ENCODE measurements at places on chromosomes 5 and 9.
A peak's percentile ranks its signal among the peaks of the same experiment; 100 is the strongest.

- no peak for DNase-seq
Observed at GRCh38 chr9:116717150-116717549, 30.0 kb downstream of the TRIM32 start.

GRCh38 chr5:137496919-137497318 lies 2.2 kb downstream of the SPOCK1 start:
- DNase-seq: no peak

- no peak for DNase-seq
Observed at GRCh38 chr5:146516151-146516475, at the start of gene GPR151. Gene GPR151, minus strand, starts transcription at chr5:146516190. Its CDS starts 77 bp downstream, at chr5:146516113.

DNA sequence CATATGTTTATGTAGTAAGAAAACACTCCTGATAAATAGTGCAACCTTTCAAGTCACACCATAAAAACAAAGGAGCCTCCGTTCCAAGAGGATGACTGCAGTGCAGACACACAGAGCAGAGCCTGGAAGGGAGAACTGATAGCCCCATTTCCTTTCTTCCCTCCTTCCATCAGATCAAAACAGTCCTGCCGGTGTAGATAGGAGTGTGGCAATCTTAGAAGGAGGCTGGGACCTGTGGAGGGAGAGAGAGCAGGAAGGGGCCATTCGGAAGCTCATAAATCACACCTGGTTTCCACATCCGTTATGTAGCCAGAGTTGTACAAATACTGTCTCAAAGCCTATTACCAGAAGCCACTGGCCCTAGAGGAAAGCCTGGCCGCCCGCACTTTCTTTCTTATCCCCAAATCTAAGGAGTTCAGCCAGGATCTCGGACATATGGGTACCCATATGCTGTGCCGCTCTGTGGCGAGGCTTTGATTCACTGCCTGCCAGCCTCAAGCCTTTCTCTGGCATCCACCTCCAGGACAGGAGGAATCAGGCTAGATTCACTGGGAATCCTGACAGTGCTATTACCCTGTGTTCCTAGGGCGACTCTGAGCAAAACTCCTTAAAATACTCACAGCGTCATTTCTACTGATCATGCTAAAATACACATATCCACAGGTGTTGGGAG lies 26.9 kb downstream of the DAP start:
- DNase-seq: no peak

GRCh38 chr5:36854402-36855140 lies 22.0 kb upstream of the NIPBL start:
- DNase-seq: no peak

DNA sequence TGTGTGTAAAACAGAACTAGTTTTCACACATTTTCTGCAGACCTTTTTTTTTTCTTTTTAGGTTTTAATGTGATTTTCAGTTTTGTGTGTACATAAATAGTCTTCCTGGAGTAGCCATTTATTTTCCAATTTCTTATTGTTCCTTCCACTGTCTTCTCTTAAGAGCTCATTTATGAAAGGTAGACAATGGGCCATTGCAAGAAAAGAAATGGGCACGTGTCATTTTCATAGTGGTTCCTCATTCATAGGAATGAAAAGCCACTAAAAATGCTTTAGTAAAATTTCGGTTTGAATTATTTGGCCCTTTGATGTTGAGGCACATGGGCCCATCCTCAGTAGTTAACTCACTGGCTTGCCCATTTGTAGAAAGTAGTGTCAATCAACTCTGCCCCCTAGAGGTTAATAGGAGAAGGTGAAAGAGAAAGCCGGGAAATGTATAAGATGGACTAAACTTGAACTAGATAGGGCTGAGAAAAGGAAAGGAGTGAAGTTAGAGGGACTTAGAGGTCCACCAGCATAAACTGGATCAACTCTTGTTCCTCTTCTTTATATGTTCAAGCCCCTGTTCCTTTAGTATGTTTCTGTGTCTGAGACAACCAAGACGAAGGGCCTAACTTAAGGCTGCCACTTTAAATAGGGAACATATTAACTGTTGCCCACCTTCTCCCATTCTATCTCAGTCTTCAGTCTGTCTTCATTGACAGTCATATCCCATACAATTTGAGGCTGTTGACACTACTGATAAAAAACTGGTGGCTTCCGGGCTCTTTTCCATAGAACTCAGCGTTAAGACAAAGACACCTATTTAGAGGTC lies 72.6 kb downstream of the SMARCA2 start:
- peak; percentile 27 for DNase-seq

- no peak for DNase-seq
Observed at GRCh38 chr5:38866362-38867031, 20.7 kb downstream of the OSMR start.

DNA sequence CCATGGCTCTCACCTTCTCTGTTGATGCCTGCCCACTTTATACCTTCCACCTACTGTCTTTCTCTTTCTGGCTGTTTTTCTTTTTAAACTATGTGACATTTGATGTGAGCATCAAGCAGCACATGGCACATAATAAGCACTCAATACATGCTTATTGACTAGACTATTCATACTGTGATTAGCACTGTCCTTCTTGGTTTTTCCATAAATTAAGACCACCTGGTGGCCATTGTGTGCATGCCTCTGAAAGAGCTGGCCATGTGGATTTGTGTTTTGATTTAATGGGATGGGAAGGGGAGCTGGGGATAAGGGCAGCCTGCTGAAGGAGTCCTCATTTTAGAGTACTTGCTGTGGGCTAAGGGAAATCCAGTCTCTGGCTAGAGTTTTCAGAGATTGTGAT lies 79.4 kb downstream of the ARHGEF28 start:
- no peak for DNase-seq

DNA sequence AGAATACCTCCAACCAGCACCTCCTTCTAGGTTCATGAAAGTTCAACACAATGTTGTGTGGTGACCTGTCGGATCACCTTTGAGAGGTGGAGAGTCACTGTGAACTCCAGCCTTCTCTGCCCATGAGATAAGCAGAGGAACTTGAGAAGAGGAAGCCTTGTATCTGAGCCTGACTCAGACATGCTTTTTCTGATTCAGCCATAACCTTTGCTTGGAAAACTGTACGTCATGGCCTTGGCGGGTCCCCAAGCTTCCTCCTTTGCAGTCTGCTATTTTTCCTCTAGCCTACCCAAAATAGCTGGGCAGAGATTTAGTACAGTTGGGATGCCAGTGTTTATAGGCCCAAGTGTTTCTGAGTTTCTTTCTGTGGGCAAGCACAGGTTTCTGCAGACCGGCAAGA lies 274.7 kb downstream of the CETN3 start:
- DNase-seq: no peak

- DNase-seq: peak; percentile 1
Observed at GRCh38 chr5:37043693-37044092, 167.1 kb downstream of the NIPBL start.

DNA sequence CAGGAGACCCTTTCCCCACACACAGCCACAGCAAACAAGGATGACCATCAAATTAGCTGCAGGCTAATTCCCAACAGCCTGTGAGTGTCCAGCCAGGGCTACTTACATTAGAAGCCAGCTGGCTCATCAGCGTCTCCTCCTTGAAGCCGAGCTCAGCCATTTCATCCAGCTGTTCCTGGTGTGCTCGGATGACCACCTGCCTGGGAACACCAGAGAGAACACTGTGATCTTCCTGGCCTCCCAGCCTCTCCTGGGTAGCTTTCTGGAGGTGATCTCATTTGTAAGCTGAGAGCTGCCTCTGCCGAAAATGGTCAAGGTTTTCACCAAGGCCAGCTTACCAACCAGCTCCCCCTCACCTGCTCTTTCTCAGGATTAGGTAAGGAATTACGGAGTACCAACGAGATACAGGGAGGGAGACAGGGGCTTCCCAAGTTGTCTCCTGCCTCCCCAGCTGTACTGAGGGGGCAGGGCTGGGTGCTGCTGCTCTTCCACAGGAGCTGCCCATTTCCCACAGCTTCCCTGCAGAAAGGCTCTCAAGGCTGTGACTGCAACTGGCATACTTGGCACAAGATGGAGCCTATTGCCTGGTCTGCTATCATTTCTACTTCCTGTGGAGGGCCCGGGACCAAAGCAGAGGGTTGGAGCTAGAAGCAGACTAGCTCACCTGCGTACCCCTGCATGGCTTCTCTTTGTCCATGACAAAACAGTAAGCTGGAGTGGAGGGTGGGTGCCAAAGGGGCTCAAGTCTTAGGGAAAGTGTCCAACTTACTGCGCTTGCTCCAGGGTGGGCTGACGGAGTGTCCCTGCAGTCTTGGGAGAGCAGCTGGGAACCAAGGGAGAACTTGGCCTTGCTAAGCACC lies 73.9 kb downstream of the KIF24 start:
- DNase-seq: no peak

- DNase-seq: no peak
Observed at GRCh38 chr9:137078701-137079400, 1.5 kb downstream of the UAP1L1 start.

DNA sequence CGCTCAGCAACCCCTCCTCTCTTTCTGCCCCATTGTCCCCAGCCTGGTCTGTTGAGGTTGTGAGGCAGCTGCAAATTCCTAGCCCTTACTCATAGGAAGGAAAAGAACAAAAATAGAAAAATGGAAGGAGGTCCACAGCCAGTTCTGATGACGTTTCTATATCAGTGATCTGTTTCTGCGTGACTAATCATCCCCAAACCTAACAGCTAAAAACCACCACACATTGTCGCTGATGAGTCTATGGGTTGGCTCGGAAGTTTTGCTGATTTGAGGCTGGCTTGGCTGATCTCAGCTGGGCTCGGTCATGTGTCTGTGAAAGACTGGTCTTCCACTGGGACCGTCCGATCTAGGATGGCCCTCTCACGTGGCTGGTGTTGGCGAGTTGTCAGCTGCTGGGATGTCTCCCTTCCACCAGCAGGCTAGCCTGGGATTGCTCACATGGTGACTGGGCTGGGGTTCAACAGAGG lies 200.6 kb upstream of the ZNF618 start:
- DNase-seq: no peak

- no peak for DNase-seq
Observed at GRCh38 chr5:181109489-181110013, 21.4 kb downstream of the OR2V1 start.

GRCh38 chr5:2066373-2066772 lies 183.6 kb upstream of the IRX4 start:
- no peak for DNase-seq

DNA sequence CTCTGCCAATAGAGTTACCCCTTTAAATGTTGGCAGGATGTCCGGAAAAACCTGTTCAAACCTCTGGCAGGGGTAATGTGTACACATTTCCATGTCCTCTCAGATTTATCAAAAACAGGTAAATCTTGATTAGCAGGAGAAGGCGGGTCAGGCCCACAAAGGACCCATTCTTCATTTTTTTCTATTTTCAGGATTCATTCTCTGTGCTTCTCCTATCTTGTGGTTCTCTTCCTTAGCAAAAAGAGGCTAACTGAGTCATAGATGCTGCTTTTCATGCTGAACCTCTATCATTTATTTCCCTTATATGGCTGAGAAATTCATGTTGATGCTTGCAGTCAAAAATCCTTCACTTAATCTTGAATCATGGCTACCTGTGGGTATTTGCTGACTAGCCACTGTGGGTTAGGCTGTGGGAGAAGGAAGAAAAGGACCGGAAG lies 112.7 kb upstream of the IQGAP2 start:
- DNase-seq: no peak

GRCh38 chr9:92506184-92506857 lies 24.0 kb upstream of the ASPN start:
- no peak for DNase-seq
